Stimulated activated naive CD4-positive, alpha-beta T cell treated with Interleukin-2 at 50 U/mL for 16 hours (primary cell): ENCODE measurements at places on chromosomes 5 and 9.

GRCh38 chr9:126222363-126222834 is 104.2 kb upstream of the MVB12B start:
- no peak for DNase-seq

DNA sequence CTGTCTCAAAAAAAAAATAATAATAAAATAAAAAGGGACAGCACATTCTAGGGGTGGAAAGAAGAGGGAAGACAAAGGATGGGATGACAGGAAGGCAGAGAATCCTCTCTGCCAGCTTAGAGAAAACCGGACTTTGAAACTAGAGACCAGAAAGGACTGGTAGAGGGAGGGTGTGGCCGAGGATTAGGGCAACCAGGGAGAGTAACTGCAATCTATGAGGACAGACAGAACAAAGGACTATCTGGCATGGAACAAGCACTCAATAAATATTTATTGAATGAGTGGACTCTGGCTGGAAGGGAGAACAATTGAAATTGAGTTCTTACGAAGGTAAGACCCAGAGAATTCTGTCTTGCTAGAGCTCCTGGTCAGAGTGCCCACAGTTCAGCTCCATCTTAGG is 2.4 kb downstream of the GBA2 start:
- no peak for DNase-seq

GRCh38 chr5:157915638-157916037 is 56.7 kb upstream of the CLINT1 start:
- DNase-seq = no peak

DNA sequence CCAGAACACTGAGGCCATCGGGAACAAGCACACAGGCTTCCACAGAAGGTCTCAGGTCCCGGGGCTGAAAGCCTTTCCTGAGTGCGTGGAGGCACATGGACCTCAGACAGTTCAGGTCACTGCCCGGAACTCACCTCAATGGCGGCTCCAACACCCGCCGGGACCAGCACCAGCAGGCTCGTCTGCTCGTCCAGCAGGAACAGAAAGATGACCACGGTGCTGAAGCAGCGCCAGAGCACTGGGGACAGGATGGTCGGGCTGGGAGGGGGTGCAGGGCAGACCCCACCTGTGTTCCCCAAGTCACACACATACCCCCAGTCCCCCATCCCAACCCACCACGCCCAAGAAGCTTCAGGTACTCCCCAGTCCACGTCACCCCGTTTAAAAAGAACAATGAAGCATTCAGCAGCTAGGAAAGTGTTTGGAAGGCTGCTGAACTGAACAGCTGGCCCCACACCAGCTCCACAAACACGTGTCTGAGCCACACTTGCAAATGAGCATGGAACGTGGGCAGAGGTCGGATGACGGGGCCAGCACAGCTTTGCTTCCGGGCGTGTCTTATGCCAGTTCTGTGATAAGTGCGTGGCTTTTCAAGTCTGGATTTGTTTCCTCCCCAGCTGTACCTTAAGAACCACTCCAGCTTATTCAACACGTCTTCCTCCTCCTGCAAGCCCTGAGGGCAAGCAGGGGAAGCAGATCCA is 14.6 kb downstream of the CLPTM1L start:
- no peak for DNase-seq

DNA sequence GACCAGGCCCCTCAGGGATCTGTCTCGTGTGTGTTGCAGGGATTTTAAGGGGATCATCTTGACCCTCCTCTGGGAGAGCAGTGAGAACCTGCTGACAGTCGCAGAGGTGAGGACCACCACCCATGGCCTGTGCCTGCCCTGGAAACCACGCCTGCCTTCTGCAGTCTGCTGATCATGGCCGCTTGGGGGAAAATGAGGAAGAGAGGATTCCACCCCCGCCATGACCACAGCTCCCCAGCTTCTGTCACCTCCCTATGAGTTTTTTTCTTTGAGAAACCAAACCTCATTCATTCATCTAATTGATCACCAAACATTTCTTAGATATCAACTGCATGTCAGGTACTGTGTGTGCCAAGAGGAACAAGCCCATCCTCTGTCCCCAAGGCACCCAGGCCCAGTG is 46.3 kb upstream of the TDRD7 start:
- no peak for DNase-seq

DNA sequence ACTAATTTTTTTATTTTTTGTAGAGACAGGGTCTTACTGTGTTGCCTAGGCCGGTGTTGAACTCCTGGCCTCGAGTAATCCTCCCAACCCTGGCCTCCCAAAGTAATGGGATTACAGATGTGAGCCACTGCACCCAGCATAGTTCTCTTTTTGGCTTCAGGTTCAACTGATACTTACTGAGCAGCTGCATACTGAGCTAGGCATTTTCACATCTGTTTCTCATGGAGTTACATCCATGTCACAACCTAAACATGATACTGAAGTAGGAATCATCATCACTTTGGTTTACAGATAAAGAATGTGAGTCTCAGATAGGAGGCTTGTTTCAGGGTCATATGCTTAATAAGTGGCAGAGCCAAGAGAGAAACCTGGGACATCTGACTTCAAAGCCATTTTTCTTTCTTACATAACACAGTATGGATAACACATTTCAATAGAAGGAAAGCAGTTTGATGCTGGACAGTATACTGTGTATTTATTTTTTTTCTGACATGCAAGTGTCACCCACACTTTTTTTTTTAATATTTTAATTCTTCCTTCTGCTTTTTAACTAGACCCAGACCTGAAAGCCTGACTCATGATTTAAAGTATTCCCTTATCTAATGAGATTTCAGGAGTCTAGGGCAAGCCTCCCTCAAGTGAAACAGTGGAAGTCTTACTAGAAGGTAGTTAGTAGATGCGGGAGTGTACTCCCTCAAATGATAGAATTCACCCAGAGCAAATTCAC is 90.8 kb downstream of the HACD4 start:
- no peak for DNase-seq

- DNase-seq = no peak
Measured at GRCh38 chr5:92518318-92518904, 1062.6 kb downstream of the NR2F1-AS1 start.

GRCh38 chr9:125513668-125514413 is 193.2 kb downstream of the MAPKAP1 start:
- DNase-seq = peak; percentile 5
